Uterus (tissue), 4 donors: ENCODE measurements at places on chromosomes 7 and 10. TPM values are rescaled to one million over a fixed set of nuclear protein-coding genes. Genes with fewer than 3 reads are reported as not detected.

DNA sequence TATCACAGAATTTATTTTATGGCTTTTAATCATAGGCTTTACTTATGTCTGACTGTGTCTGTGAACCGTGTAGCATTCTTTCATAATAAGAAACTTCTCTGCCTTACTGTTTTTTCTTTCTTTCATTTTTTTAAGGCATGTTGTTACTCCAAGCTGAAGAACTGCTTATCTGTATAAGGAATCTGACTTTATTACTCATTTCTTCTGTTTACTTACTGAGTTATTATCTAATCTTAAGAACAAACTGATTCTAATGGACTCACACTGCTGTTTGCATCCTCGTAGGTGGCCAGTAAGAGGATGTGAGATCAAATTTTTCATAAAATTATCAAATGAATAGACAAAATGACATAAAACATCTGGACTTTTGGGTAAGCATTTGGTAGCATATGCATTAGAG lies 54.7 kb upstream of the DNAJC1 start:
- no peak for DNase-seq

- DNase-seq: peak; percentile 36
Observed at GRCh38 chr7:44398511-44398911, 73.1 kb upstream of the CAMK2B start.

- DNase-seq: no peak
Observed at GRCh38 chr10:121613456-121613855, 15.2 kb upstream of the FGFR2 start.

Gene IGFBP3
- 202 TPM for total RNA-seq

DNA sequence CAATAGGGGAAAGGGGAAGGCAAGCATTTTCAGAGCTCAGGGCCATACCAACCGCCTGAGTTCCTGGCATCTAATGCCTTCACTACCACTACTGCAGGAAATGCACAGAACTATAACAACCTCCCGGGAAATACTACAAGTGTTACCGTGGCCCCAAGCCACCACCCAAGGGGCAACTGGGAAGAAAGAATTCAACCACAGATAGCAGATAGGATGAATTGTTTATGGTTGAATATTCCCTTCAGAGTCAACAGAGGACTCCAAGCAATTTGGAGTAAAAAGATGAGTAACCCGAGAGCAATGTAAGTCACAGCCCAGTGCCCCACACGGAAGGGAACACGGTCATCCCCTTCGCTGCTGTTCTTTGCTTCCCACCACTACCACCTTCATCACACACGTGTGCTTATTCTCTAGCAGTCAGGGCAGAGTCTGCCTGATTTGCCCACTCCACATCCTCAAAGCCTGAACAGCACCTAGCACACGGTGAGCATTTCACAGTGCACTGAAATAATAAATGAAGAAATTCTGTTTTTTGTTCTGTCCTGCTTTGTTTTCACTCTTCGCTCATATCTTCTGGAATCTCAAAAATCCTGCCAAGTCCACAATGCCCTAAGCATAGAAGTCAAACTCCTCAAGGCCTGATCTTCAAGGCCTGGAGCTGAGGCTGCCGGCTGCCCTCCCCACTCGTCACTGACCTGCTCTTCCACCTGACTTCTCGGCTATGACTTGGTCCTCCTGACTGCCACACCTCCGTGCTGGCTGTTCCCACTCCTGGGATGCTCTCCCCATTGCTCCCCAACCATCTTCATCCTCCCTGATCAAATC lies 221.1 kb downstream of the KCNMA1 start:
- no peak for DNase-seq

Gene FOXI2
- 1.3 TPM for total RNA-seq

DNA sequence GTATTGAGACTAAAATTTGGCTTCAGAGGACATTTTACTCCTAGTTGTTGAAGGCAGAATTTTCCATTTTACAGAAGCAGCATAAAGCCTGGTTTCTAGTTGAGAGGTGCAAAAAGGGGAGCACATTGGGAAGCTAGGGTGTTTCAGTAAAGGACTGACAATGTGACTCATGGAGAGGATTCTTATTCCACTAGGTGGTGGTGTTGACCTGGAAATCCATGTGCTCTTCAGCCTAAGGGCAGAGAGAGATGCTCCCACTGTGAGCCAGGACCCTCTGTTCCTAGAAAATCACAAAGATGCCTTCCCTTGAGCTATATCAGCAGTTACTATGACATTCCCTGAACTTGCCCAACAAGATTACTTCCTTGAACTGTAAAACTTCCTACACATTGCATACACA lies 687.8 kb downstream of the IPMK start:
- no peak for DNase-seq

GRCh38 chr7:106655703-106656498 lies 5.1 kb downstream of the CCDC71L start:
- no peak for DNase-seq

GRCh38 chr7:93140582-93141191 lies 7.5 kb downstream of the SAMD9L start:
- no peak for DNase-seq

Gene VSTM2A
- 0.28 TPM for total RNA-seq

DNA sequence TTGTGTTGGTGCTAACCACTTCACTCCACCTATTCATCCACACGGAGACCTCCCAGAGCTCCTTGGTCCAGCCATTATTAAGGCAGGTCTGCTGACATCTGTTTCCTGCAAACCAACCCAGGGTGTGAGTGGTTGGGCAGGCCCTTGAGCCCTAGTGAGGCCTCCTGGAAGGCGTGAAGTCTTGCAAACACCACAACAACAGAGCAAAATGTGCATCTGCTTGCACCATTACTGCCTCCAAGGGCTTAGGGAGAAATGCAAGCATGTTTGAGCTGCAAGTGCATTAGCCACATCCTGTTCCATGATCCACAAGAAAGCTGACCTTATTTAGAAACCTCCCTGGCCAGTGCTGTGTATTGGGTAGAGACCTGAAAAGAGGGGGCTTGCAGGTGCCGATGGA lies 325.5 kb downstream of the GRID1 start:
- no peak for DNase-seq

Gene OPALIN
- not detected for total RNA-seq

Gene TSPAN12
- 14.1 TPM for total RNA-seq

DNA sequence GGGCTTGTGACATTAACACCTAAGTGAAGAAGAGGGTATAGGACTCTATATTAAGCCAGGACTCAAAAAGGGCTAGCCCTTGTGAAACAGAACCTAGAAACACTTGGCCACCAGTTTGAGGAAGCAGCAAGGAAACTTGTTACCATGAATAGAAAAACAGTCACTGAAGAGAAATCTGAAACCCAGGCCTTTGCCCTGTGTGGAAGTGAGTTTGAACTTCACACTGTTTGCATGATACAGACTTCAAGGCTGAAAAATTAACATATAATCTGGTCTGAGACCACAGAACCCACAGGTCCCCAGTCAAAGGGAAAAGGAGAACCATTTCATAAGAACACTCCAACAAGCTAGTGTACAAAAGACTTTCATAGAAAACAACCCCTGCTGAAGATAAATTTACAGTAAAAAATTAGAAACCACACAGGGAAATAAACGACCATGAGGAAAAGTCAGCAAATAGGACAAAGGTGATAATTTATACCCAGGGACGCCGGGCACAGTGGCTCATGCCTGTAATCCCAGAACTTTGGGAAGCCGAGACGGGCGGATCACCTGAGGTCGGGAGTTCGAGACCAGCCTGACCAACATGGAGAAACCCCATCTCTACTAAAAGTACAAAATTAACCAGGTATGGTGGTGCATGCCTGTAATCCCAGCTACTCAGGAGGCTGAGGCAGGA lies 76.1 kb downstream of the SKIDA1 start:
- no peak for DNase-seq

Gene PRSS1
- total RNA-seq: not detected

Gene IFIT1
- 27.4 TPM for total RNA-seq

DNA sequence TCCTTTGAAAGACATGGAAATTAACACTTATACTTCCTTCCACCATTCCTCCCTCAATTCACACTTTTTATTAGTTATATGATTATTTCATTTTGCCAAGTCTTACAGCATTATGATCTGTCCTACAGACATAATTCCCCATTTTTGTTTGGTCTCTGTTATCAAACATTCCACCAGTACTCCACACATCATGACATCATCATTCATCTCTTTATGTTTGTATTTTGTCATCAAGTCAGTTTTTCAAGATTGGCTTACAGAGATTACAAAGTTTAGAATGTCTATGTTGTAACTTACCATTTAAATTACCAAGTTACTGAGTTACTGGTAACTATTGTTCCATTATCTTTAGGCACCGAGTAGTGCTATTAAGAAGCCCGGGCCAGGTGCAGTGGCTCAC lies 150.2 kb downstream of the HTR7 start:
- DNase-seq: no peak

Gene MRC1
- 14.9 TPM for total RNA-seq

Gene SLC18A2
- total RNA-seq: 0.29 TPM

DNA sequence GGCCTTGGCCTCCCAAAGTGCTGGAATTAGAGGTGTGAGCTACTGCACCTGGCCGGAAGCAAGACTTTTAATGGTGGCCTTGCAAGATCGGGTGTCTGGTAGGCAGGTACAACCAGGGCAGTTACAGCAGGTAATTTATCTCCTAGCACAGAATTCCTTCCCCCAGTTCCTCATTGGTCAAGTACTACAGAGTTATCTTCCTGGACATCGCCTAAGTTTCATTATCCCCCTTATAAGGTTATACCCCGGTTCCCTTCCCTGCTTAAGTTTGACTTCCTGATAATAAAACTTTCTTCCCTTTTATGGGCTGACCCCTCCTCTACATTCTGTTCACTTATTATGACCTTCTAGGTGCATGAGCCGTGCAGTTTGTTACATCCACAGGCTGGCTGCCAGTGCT lies 19.0 kb upstream of the CYP3A43 start:
- no peak for DNase-seq

GRCh38 chr7:100897772-100898454 lies 2.2 kb upstream of the ACHE start:
- DNase-seq: no peak

Gene GLI3
- total RNA-seq: 105 TPM

Gene AGBL3
- 12.5 TPM for total RNA-seq

- no peak for DNase-seq
Observed at GRCh38 chr7:151700586-151701165, 176.2 kb downstream of the PRKAG2 start.

- no peak for DNase-seq
Observed at GRCh38 chr7:36972140-36972518, 247.8 kb upstream of the AOAH start.
